DMS79 (cell line): ENCODE measurements at places on chromosomes 11 and 22.
A peak's percentile ranks its signal among the peaks of the same experiment; 100 is the strongest.

GRCh38 chr22:39148026-39148726, 4.3 kb downstream of the CBX7 start:
- no peak for DNase-seq

DNA sequence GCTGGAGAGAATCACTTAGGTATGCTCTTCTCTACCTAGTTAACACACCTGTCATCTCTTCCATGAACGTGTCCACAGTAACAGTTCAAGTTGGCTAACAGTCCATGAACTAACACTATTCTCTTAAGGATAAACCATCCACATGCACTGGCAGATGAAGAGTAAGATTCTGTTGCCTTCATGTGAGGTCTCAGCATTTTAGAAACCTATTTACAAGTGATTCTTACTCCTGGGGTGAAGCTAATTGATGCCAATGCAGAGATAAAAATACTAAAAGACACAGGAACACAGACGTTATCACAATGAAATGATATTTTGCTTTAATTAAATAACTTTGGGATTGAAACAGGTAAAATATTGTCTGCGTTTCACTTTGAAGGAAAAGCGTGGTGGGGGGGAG, 1.3 kb downstream of the LRRC4C start:
- DNase-seq: no peak

DNA sequence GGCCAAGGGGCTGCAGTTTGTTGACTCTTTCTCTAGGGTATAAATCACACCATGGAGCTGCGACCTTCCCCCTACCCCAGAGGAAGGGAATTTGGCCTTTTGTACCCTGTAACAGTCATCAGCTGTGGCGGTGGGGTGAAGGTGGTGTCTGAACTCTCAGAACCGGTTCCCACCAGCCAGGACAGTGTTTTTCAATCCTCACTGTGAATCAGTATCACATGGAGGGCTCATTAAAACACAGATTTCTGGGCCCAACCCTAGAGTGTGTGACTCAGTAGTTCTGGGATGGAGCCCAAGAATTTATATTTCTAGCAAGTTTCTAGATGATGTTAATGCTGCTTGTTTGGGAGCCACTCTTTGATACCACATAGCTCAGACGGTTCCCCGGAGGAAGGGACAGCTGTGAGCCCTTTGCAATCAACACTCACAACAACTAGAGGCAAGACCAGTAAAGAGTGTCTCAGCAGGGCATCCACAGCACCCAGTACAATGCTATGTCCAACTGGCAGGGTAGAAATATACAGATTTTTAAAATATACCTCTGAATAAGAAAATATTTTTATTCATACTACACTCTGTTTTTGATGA, 43.9 kb upstream of the FAT3 start:
- DNase-seq: no peak

DNA sequence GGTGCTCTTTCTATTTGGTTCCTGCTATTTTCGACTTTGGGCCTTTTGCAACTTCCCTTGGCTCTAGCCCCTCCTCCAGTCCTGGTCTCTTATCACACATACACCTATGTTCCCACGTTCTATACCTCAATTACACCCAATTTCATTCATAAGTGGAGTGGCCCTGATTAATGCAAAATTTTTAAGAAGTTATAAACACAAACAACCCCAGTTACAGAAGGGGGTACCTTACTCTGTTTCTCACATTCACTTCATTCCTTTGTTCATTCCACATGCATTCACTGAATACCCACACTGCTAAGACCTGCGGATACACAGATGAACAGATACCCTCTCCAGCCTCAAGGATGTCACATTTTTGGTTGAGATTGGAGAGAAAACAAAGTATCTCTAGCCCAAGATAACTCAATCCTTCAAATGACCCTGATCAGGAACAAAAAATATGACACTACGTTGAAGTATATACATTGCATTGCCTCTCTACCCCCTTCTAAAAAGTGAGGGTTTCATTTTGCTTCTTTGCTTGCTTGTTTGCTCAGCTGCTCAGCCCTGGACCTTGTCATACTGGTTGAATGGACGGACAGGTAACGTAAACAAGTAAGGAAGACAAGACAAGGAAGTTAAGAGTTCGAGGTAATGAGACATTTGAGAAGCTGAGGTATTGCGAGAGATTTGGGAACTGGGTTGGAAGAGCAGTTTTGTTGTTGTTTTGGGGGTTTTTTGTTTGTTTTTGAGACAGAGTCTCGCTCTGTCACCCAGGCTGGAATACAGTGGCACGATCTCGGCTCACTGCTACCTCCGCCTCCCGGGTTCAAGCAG, 3.6 kb upstream of the VPS37C start:
- no peak for DNase-seq

GRCh38 chr11:67306769-67307544, 3.6 kb downstream of the SSH3 start:
- no peak for DNase-seq

DNA sequence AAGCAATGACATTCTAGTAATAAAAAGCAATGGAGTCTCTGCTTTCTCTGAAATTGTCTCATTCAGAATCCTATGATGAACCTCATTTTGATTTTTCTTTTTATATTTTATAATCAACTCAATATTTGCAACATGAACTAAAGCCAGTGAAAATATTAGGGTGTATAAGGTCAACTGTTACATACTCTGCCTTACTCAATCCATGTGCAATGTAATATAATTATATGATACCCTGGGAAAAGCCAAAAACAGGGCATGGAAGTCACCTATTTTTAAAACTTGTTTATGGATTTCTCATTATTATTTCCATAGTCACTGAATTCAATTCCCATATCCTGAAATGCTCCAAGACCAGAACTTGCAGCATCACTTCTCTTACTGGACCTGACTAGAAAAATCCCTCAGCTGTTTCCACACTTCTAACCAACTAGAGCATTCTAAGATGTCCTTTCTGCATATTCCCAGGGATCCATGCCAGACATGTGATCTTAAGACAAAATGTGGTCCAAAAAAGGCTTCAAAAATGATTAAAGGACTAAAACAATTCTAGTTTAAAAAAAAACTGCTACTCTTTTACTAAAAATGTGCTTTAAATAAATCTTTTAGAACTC, 97.3 kb downstream of the GUCY1A2 start:
- DNase-seq: no peak

DNA sequence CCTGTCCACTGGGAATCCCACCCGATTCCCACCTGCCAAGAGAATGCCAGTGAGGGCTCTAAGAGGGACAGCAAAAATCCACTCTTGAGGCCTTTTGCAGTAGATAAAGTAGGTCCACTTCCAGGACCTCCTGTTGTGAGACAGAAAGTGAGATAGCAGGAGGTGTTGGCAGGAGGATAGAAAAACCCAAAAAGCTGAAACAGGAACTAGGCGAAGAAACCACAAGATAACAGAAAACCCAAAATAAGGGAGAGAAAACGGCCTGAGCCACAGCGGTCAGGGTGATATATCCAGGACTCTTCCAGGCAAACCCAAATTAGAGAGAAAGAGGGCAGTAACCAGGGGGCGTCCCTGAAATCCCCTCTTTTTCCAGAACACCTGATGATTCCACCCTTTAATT, 79.7 kb upstream of the LINC01488 start:
- no peak for DNase-seq

GRCh38 chr22:23263651-23264555, 83.6 kb downstream of the BCR start:
- no peak for DNase-seq

DNA sequence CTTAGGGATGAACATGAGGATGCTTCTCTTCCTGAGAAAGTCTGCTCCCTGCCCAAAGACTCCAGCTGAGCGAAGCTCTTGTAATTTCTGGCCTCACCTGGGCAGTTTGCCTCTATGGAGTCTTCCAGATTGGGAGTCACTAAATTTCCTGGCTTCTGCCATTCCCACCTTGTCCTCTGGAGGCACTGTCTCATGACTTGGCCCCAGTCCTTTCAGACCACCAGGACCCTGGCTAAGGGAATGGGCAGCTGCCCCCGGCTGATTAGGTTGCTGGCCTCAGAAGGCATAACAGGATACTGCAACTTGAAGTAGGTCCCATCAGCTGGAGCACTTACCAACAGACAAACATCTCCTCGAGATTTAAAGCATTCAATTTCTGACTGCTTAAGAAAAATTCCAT, 128.1 kb upstream of the SPON1 start:
- DNase-seq: no peak

- DNase-seq: no peak
Measured at GRCh38 chr11:87719326-87720073, 455.7 kb downstream of the RAB38 start.

DNA sequence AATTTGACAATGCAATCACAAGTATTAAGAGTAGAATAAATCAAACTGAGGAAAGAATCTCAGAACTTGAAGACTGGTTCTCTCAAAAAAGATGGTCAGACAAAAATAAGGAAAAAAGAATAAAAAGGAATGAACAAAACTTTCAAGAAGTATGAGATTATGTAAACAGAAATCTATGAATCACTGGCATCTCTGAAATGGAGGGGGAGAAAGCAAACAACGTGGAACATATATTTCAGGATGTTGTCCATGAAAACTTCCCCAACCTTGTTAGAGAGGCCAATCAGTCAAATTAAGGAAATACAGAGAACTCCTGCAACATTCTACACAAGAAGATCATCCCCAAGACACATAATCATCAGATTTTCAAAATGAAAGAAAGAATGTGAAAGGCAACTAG, 235.7 kb downstream of the SBF2 start:
- no peak for DNase-seq

DNA sequence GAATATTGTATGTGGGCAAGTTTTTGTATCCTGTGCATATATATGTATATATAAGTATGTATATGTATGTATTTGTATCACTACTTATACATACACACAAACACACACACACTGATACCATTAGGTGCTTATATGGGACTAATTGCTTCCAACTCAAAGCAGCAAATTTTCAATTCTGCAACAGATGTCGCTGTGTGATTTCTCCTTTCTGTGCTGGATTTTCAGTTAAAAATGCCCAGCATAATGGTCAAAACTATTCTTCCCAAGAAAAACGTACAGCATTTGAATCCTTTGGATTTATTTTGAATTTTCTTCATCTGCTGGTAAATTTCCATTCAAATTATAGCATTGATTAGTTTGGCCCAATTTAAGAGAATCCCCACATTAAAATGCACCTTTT, 4.3 kb downstream of the CADM1 start:
- no peak for DNase-seq

DNA sequence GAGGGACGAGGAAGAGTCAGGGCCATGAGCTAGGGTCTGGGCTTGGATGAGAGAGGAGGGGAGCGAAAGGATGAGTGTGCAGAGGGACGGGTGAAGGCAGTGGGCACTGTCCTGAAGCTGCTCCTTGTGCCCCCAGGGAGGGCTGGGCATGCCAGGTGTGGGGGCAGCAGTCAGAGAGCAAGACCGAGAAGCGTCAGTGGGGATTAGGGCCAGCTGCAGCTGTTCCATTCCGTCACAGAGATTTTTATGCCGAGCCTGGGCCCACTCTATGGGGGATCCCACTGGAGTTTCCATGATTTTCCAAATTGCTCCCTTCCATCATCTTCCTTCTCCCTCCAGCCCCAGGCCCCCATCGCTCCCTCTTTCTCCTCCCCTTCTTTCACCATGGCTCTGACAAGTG, 93.2 kb downstream of the NECTIN1 start:
- DNase-seq: no peak

DNA sequence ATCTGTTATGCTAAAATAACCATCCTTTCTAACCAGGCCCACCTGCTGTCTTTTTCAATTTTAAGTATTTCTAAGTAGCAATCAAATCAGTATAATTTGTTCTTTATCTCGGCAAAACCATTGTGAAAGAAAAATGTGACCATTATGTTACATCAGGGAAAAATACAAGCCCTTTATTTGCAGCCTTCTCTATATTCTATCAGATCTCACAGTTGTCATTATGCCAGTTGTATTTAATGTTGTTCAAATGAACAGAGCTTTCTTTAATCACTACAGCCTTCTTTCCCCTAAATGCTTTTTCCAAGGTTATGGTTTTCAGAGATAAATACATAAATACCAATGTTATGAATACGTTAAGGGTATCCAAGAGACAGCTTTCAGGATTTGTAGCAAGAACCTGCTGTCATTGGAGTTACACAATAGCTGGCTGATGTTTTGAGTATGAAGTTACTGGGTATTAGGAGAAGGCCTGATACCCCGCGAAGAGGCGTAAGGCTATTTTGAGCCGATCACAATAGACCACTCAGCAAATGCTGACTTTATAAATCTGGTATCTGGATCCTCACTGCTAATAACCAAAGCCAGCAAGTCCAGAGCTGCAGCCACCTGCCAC, 406.3 kb downstream of the CADM1 start:
- DNase-seq: no peak

DNA sequence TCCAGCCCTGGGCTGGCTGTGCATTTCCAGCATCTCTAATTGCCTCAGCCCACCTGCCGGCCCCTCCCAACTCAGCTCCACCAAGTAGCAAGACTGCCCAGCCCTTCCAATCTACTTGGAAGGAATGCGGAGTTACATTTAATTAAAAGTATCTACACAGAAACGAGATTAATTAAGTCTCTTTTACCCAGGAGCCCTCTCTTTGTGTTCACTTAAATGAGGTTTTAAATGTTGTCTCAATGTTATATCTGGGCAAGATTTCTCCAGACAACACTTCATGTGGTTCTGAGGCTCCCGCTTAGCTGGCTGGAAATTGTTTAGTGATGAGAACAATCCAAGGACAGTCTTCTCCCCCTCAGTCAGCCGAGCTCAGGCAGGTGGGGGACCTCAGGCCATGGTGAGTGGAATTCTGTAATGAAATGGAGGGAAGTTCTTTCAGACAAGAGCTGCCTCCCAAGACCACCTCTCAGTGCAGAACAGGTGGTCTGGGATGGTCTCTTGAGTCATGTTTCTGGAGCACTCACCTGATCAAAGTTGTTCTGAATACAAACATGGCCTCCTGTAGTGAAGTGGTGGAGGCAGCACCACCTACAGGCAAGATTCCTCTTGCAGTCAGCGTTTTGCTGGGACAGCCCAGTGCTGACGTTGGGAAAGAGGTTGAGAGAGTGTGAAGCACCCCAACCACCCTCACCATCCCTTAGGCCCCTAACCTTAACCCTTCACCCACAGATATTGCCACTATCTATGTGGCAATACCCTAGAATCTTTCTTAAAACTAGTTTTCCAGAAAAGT, 371.6 kb downstream of the CADM1 start:
- no peak for DNase-seq

GRCh38 chr22:45235101-45235777, 5.5 kb downstream of the KIAA0930 start:
- DNase-seq: peak; percentile 19

DNA sequence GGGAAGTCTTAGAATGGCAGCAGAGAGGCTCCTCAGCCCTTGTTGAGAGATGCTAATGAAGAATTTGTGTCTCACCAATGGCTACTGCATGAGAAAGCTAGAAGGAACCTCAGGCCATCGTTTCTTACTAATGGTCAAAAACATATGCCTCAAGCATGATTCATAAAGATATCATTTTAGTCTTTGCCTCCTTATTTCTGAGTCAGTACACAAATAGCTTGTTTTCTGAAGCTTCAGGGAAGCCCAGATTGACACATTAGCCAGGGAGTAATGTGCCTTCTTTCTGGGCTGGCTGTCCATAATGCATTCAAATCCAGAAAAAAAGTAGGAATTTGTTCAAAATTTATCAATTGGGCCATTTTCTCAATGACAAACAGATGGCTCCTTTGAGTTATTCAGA, 169.4 kb upstream of the ZBED5 start:
- no peak for DNase-seq

GRCh38 chr11:74276581-74276980, 34.9 kb downstream of the P4HA3 start:
- no peak for DNase-seq
